Stimulated activated CD8-positive, alpha-beta memory T cell treated with anti-CD3 and anti-CD28 coated beads, Interleukin-7, amount 100 ng/mL, for 1 hour (primary cell): ENCODE measurements at places on chromosomes 3 and 15.

DNA sequence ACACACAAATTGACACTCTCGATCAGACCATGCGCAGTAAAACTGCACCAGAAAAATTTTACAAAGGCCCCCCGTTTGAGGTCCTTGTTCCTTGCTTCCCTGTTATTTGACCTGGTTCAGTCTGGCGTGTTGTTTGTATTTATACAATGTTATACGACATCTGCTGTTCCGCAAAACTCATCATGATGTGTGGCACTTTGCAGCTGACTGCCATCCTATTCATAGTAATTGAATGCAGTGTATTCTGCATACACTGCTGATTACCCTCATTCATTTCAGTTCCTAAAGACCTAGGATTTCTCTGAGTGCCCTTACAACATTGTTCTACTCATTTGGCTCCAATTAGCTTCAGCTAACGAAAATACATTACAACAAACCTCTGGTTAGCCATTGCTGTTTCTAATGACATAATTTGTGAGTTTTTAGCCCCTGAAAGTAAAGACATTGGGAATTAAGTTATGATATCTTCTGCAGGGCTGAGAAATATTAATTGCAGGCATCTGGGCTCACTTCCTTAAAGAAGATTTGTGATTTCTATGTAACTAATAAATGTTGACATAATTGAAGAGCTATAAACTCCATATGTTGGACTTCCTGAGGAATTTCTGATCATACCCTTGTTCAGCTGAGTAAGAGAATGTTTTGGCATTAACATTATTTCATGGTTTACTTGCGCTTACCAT, 75.7 kb downstream of the C3orf38 start:
- DNase-seq = no peak

DNA sequence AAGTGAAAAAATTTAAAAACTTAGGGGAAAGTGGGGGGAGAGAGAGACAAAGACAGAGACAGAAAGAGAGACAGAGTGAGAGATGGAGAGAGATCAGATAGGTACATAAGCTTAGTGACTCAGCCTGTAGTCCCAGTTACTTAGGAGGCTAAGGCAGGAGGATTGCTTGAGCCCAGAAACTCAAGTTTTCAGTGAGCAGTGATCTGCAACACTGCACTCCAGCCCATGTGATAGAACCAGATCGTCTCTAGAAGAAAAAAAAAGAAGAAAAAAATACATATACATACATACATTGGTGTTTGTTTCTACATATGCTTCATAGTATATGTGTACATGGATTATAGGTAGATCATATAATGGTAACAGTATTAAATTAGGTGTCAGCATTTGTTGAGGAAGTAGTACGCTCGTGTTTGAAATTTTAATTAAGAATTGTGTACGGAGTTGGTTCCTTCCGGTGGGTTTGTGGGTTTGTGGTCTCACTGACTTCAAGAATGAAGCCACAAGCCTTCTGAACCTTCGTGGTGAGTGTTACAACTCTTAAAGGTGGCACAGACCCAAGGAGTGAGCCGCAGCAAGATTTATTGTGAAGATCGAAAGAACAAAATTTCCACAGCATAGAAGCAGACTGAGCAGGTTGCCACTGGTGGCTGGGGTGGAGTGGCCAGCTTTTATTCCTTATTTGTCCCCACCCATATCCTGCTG, 38.3 kb upstream of the SNRPN start:
- no peak for DNase-seq

DNA sequence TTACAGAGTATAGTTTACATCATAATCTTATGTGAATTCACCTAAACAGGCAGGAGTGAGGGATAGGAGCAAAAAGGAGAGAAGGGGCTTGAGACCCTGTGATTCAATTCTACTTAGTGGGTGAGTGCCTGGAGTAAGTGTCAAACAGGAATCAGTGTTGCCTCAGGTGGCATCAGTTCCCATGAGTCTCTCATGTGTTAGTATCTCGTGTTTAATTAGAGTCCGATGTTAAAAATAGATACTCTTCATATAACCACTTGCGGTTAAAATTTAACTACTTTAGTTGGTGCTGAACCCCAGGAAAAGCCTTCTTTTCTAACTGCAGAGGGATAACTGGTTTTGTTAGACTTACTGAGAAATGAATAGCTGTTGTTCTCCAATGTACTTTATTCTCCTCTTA, 251.5 kb downstream of the SUCLG2 start:
- DNase-seq = no peak

- no peak for DNase-seq
These were observed 137.0 kb downstream of the ARPP21 start for GRCh38 chr3:35776346-35776745.

DNA sequence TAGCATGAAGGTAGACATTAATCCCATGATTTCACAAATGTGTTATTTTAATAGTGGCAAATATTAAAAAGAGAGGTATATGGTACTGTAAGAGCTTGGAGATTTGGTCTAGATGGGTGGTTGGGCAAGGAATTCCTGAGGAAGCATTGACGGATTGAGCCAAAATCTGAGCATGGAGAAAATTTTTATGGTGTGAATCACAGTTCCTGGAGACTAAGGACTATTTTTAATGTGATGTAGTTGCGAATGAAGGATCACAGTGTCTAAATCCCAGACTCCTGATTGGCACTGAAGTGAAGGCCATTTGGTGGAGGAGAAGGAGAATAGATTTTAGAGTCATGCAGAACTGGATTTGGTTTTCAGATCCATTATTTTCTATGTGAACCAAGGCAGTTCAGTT, 188.7 kb upstream of the FEZF2 start:
- DNase-seq = no peak

GRCh38 chr15:40133544-40133943, 24.9 kb upstream of the BMF start:
- no peak for DNase-seq

- peak; percentile 14 for DNase-seq
These were observed 104.9 kb upstream of the ASB14 start for GRCh38 chr3:57397175-57398026.

DNA sequence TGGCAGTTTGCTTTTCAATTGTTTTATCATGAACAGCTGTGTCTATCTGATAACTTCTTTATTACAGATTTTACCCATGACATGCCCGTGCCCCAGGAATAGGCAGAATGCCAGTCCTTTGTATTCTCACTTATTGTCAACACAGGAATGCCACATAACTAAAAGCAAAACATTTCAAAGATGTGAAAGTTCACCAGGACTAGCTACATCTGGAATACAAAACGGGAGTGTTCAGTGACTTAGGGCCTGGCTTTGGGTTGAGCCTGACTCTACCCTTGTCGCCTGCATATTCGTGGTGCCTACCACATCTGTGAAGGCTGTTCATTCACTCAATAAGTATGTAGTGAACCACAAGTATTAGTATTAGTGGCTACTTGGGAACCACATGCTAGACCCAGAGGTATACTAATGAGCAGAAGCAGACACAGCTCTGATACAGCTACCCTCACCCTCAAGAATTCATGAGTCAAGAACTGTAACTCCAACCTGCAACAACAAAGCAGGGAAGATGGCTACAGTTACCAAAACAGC, 2.9 kb downstream of the TNFSF10 start:
- no peak for DNase-seq

DNA sequence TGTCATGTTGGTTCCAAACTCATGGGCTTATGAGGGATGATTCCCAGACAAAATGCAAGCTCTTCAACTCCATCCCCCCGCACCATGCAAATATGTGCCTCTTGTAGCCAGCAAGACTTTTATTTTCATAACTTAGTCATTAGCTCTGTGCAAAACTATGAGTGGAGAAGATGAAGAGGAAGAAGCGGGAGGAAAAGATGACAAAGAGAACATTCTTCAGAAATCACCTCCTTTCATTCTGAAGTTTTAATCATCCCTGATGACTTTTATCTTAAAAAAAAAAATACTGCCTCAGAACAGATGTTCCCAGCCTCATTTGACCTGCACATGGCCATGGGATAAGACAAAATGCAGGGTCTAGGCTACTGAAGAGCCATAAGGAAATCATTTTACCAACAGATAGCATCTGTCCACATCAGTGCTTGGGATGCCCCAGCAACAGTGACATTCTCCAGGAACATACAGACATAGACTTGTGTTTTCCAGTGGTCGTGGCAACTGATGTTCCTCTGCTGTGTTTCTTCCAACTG, 145.5 kb downstream of the WNT5A start:
- no peak for DNase-seq

DNA sequence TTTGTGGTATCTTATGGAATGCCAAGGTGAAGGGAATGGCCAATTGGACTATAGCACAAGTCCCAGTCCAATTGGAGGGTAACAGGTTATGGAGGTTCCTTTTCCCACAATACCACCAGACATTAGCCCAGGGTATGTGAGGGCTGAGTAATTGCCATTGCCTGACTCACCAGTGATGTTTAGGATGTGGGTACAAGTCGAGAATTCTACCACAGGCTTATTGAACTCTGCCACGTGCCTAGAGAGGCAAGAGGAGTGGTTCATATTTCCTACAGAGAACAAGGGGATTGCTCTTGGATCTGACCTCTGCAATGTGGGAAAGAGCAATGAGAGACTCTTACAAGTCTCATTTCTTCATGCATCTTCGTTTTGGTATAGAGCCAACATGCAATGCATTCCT, 85.0 kb upstream of the XCR1 start:
- DNase-seq = no peak

DNA sequence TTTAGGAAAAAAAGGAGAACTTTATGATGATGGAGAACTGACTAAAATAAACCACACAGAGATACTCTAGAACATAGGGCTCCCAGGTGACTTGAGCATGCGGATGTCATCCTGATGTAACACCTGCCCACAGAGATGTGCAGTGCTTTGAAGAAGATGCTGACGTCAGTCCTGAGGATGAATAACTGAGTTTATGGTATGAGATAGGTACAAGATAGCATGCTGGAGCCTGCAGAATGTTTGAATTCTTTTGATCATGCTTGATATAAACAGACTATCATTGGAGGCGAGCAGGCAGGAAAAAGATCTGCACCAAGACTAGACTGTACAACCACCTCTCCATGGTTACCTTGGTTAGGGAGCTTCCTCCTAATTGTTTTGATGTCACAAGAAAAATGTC, 12.4 kb downstream of the CCR4 start:
- DNase-seq = no peak

DNA sequence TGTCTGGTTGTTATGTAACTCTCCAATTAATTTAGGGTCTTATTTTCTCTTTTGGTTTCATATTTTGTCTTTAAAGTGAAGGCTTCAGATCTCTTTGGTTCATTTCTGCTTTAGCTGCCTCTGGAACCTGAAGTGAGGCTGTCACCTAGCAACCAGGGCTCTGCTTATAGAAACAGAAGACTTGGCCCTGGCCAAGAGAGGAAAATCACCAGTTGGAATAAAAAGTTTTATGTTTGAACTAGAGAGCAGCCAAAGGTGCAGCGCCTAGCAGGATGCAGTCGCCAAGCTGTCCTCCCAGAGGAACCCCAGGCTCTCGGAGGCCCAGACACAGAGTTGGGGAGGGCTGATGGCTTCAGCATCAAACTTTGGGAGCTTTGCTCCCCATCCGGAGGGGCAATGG, 41.1 kb downstream of the LYZL4 start:
- no peak for DNase-seq

GRCh38 chr15:100757661-100758060, 122.0 kb upstream of the ALDH1A3 start:
- DNase-seq = no peak

- no peak for DNase-seq
These were observed 3.2 kb downstream of the XYLB start for GRCh38 chr3:38349684-38350359.

DNA sequence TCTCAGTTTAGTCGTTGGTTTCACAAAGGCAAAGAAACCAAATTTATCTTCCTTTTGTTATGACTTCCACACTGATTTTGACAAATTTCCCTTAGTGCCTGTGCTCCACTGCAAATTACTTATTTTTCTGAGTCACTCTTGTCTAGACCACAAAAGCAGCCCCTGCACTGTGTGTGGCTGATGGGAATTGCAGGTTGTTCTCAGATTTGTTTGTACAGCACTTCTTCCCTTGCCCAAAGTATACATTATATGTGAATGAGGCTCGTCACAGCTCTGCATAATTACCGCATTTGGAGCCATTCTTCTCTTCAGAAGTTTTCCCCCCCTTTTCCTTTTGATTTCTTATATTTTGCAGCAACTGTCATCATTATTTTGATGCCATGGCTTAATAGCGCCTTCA, 354.2 kb upstream of the IL12A start:
- no peak for DNase-seq

DNA sequence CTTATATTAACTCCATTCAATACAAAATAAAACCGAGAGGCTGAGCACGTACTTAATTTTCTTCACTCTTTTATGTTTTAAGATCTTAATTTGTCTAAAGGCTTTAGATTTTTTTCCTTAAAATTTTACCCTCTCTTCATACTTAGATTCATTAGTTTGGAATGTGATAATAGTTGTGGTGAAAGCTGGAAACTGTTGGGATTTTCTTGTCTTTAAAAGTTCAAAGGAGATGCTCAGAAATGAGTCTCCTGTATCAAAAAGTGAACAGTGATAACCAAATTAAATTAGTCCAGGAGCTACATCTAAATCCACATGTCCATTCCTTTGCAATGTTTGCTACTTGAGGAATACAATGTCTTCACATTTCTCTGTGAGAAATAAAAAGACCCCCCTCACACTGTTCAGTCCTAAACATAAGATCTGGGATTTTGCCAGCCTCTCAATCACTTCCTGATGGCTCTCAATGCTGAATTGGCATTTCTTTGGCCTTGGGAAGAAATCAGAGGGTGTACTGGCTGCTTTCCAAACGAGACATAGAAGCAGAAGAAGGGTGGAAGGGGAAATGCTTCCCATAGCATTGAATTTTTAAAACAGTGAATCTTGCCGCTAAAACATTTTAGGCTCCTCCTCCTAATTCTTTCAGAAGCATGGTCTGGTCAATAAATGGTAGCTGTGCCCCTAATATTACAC, 245.0 kb downstream of the SHOX2 start:
- no peak for DNase-seq
